Hematopoietic multipotent progenitor cell treated with erythropoietin and hydrocortisone succinate and interleukin-3 and kit ligand, for 6 days (in vitro differentiated cells): ENCODE measurements at places on chromosomes 5 and 9.

- DNase-seq: no peak
Measured at GRCh38 chr5:72628771-72629371, 121.7 kb upstream of the ZNF366 start.

DNA sequence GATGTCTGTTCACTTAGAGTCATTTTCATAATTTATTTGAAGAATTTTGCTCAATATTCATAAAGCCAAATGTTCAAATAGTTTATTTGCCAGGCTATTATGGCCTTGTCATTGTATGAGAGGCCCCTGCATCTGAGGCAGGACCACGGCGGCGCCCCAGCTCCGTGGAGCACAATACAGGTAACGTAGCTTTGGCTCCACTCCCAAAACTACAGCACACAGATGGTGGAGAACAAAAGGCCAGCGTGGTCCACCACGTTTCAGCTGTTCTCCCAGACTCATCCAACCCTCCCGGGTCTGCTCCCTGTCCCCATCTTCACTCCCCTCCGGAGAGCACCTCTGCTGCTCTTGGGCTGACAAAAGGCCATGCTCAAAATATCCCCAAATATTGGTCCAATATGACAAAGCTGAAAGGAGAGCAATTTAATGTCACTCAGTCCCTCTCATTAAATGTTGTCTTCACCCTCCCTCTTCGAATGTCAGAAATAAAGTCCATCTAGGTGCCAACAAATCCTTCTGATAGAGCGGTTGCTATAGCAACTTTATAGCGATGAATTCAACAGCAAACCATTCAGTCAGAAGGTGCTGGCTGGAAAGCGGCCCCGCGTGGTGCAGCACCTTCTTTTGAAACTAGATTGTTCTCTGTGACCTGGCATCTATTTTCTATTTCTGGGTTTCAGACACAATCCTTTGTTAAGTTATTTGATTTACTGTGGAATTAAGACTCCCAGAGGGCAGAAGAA is 504.3 kb downstream of the ARHGEF28 start:
- DNase-seq: no peak

- DNase-seq: no peak
Measured at GRCh38 chr5:134143944-134144941, 29.8 kb downstream of the TCF7 start.

GRCh38 chr9:17783227-17783626 is 204.4 kb downstream of the SH3GL2 start:
- no peak for DNase-seq

DNA sequence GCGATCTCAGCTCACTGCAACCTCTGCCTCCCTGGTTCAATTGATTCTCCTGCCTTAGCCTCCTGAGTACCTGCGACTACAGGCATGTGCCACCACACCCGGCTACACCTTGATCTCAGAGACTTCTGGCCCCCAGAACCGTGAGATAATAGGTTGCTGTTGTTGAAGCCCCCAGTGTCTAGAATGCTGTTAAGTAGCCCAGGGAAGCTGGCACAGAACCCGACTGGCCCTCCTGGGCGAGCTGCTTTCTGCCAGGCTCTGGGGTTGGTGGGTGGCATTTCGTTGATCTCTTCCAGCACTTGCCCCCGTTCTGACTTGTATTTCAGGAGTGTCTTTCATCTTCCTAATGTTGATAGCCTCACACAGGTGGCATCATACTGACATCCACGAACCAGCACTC is 807.1 kb downstream of the CDH9 start:
- DNase-seq: no peak

DNA sequence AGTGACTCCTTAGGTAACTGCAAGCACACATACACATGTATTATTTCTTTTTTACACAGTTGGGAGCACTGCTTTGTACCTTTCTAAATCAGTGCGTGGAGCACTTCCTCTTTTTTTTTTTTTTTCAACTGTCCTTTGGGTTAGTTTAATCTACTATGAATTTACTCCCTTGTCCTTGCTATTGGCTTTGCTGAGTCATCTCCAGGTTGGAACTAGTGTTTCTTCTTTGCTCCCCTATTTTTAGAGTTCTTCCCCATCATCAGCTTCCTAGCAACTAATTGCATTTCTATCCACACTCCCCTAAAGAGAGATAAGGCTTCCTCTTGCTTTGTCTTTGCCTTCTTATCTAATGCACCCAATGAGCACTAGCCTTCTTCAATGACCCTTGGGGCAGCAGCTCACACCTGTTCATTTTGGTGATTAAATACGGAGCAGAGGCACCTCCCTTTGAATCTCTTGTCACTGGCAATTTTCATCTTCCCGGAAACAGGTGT is 24.3 kb downstream of the S100Z start:
- DNase-seq: peak; percentile 59

GRCh38 chr5:1737790-1738405 is 61.7 kb downstream of the MRPL36 start:
- DNase-seq: peak; percentile 69

- DNase-seq: no peak
Measured at GRCh38 chr9:14205463-14205862, 108.5 kb downstream of the NFIB start.

DNA sequence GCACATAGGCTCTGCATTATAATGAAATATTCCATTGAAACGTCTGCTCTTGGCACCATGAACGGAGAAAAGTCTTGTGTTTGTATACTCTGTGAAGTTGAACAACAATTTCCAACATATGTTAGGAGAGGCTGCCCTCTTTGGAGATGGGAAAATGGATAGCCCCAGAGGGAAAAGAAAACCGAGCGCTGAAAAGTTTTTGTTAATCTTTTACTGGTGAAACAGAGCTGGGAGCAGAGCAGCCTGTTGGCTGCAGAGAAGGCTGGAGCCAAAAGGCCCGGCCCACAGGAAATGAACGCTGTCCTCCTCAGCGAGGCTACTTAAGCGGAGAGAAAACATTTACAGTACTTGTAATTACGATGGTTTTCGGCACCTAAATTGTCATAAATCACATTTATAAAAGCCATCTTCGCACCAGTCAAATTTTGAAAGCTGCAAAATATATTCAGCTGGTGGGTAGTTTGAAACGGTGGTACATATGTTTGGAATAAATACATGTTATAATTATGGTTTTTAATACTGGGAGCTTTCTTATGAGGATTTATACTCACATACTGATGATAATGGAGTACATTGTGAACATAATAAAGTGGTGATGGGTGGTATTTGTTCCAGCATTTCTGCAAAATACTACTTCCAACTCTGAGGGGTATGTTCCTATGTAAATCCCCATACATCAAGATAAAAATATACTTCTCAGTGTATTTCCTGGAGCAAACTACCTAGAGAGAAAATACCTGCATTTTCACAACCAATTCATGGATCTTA is 129.6 kb upstream of the CNTLN start:
- DNase-seq: no peak

- no peak for DNase-seq
Measured at GRCh38 chr9:136024696-136025316, 63.6 kb upstream of the UBAC1 start.

- peak; percentile 14 for DNase-seq
Measured at GRCh38 chr5:64165500-64166200, at the start of gene RNF180. RNF180 (plus strand) TSS chr5:64165843; CDS start chr5:64200808, 34,965 bp downstream.

DNA sequence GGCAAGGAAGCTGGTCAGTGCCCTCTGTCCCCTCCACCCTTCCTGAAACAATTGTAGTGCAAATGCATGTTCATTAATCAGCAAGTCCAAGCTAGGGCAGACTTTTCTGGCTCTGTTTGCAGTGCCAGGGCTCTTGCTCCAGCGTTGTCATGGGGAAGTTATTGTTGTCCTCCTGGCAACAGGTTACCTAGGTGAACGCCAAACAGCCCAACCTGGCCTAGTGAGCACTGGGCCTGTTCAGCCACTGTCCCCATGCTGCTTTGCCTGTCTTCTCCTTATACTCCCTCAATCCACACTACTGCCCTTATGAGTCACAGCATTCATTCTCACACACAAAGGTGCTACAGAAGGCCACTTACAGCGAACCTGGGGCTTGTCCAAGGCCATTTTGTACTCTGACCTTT is 34.5 kb upstream of the GLIS3 start:
- no peak for DNase-seq

- no peak for DNase-seq
Measured at GRCh38 chr5:133967124-133967523, 1.3 kb downstream of the C5orf15 start.

GRCh38 chr5:34415559-34416198 is 240.4 kb upstream of the RAI14 start:
- DNase-seq: no peak

GRCh38 chr9:126822278-126822677 is 17.4 kb downstream of the ZBTB43 start:
- DNase-seq: no peak

DNA sequence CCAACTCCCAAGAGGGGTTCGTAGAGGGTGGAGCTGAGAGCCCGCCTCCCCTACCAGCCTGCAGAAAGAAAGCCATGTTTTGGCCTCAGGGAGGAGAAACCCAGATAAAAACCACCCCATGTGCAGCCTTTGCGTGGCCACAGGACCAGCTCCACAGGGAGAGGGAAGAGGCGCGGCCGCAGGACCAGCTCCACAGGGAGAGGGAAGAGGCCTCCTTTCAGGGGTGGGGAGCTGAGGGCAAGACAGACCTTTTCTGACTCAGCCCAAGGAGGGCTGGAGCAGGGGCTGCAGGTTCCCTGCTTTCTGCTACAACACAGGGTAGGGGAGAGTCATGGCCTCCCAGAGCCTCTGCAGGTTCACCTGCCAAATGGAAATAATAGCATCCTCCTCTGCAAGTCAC is 37.6 kb upstream of the KCNMB1 start:
- no peak for DNase-seq

GRCh38 chr5:125274938-125275724 is 528.7 kb upstream of the ZNF608 start:
- no peak for DNase-seq

DNA sequence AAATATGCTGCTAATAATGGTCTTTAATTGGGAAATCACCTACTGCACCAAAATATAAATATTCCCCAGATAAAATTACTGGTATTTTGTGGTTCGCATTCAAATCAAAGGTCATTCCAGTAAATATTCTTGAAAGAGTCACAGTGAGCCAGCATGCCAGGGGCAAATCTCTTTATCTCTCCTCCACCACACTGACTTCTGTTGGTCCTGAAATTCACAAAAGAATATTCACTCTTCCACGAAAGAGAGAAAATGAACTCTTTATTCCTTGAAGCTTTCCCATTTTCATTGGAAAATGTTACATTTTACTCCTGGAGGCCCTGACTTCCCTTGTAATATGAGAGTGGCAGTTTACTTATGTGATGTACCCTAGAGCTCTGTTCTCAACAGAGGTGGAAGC is 39.7 kb downstream of the ZNF366 start:
- DNase-seq: no peak

- no peak for DNase-seq
Measured at GRCh38 chr5:10339058-10339811, 14.3 kb upstream of the MARCHF6 start.

DNA sequence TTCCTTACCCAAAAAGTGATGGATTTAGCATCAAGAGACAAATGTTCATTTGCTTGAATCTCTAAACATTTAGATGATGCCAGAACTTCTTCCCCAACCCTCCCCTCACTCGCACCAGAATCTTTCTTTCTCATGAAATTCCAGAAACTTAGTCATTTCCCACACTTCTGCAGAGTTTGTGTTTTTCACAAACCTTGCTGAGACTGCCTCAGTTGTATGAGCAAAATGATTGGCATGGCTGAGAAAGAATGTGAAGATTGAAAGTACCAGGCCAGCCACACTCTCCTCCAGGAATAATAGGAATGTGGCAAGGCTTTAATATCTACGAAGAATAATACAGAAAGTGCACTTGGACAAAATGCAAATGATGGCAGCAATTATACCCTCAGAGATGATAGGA is 428.3 kb upstream of the CDH6 start:
- DNase-seq: no peak

DNA sequence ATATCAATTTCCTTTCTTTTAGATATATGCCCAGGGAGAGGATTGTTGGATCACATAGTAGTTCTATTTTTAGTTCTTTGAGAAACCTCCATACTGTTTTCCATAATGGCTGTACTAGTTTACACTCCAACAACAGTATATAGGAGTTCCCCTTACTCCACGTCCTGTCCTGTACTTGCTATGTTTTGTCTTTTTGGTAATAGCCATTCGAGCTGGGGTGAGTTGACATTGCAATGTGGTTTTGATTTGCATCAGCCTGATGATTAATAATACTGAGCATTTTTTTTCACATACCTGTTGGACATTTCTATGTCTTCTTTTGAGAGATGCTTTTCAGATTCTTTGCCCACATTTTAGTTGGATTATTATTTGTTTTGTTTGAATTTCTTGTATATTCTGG is 445.9 kb downstream of the NTRK2 start:
- no peak for DNase-seq

GRCh38 chr9:113950195-113951031 is 74.3 kb downstream of the ZNF618 start:
- DNase-seq: no peak

GRCh38 chr9:137461316-137461662 is 2.2 kb upstream of the NSMF start:
- no peak for DNase-seq

DNA sequence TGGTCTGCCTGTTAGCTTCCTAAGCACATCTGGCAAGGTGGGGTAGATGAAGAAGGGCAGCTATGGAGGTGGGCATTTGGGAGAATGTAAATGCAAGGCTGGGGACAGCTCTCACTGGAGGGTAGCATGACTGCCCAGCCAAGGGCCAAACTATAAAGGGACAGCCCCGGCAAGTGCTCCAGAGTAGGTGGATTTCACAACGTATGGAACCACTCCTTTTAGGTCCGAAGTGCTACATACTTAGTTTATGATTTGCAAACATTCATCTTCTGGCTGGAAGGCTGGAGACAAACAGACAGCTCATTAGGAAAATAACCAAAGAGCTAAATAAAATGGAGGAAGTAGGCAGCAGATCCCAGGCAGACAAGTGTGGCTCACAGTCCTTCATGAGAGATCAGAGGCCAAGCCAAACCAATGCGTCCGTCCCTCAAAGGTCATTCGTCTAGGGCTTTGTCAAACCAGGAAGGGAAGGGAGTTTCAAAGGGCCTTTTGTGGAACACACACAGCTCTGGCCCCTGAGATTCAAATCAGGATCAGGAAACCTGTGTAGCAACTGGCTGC is 42.5 kb upstream of the GLRX start:
- no peak for DNase-seq

DNA sequence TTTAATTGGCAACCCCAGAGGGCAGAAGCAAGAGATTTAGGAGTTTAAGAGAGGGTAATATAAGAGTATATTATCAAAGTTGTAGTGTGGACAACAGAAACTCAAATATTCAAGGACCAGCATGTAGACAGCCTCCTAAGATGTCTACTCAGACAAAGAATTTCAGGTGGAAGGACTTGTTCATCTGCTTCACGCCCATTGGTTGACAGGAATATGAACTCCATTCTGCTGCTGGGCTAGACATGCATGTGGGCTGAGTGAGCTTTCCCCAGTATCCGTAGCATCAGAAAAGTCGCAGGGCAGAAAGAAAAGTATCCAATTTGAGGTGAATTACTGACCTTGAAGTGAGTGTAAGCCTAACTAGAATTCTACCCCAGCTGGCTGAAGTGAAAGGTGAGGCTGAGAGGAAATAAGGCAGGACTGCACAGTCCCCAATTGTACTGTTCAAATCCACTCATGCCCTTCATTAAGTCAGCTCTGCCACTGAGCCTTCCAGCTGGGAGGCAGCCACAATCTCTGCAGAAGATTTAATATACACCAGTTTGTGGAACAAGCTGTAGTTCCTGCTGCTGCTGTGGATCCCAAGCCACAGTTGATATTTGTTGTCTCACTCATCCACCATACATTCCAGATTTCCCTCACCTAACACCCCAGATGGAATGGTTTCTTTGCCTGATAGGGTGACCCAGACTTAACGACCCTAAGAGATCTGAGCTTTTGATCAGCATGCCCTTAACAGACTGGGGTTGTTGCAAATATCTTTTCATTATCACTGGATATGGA is 41.2 kb downstream of the PDCD1LG2 start:
- no peak for DNase-seq
